ENCODE measurements at places on chromosomes 12 and 14. TPM values are rescaled to one million over a fixed set of nuclear protein-coding genes. Genes with fewer than 3 reads are reported as not detected.

DNA sequence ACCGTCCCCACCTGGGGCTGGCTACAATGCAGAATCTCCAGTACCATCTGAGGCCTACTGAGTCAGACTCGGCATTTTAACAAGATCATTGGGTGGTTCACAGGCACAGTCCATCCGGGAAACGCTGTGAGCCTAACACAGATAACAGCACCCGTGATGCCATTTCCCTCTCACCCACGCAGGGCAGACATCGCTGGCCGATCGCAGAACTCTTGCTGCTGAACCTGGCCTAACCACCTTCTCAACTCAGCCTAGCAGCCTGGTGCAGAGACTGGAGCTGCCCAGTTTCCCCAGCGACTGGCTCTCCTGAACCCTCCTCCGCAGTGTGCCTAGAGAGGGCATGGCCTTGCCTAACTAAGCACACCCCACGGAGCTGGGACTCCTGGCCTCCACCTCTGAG lies 83.3 kb downstream of the NCOR2 start:
- DNase-seq: no peak

GRCh38 chr12:69671597-69671996 lies 27.5 kb downstream of the BEST3 start:
- no peak for DNase-seq

The TAS2R13 gene
- 0.74 TPM for total RNA-seq

- no peak for DNase-seq
Observed at GRCh38 chr12:127590868-127591267, 676.1 kb upstream of the TMEM132C start.

GRCh38 chr14:93944348-93945069 lies 17.4 kb downstream of the FAM181A start:
- no peak for DNase-seq

The C1QL4 gene
- total RNA-seq: not detected

DNA sequence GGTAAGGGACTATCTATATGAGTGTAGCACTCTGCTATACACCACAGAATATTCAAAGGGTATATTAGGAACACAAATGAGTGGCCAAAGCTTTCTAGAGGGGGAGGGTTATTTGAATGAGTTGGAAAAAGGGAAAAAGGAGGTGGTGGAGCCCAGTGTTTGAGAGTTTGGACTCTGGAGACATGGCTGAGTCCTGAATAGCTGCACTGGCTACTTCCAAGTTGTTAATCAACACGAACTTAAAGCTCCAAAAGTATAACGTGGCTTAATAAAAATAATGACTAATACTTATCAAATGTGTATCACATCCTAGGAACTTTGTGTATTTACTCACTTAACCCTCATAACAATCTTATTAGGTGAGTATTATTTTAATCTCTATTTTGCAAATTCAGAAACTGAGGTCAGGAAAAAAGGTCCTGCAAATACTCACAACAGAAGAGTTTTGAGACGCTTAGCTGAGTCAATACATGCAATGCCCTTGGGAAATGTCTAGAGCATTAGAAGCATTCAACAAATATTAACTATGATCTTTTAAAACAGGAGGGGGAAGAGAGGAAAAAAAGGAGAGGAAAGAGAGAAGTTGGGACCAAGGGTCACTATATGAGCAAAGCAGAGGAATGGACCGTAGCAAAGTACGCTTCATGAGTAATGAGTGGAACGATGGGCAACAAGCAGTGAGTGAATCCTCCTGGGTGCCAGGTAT lies 189.5 kb upstream of the HMGA2 start:
- no peak for DNase-seq

- DNase-seq: no peak
Observed at GRCh38 chr12:1469070-1469469, 125.3 kb downstream of the FBXL14 start.

GRCh38 chr12:101675555-101675954 lies 21.9 kb upstream of the CHPT1 start:
- no peak for DNase-seq

DNA sequence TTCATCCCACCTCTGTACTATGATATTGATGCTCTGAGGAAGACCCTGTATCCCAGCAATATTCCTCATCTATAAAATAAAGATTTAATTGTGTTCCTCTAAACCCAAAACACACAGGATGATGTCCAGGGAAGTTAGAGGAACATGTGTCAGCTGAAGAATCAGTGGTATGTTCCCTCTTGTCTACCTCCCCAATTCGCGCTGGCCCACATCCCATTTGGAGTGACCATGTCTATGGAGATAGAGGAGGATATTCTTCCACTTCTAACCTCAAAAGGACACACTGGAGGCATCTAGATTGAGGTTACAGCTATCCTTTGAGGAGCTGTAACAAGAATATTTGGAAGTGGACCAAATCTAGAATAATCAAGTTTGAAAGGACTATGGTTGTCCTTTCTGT lies 1.3 kb upstream of the APOLD1 start:
- no peak for DNase-seq

DNA sequence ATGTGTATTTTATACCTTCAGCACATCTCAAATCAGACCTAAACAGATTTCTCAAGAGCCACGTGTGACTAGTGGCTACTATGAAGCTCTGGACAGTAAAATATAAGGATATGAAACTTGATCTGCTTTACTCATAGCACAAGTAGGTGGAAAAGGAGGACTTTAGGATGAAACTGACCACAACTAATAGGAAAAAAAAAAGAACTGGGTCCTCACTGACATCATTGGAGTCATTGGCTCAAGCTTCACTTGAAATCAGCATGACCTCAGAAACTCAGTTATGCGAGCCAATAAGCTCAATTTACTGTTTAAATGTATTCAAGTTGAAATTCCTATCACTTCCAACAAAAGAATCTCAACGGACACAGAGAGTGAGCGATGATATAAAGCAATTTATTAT lies 34.1 kb upstream of the CIT start:
- DNase-seq: no peak

GRCh38 chr14:52131640-52132320 lies 62.9 kb upstream of the NID2 start:
- no peak for DNase-seq

The KCNC2 gene
- not detected for total RNA-seq

The GDF3 gene
- total RNA-seq: not detected

The TAS2R10 gene
- total RNA-seq: not detected

DNA sequence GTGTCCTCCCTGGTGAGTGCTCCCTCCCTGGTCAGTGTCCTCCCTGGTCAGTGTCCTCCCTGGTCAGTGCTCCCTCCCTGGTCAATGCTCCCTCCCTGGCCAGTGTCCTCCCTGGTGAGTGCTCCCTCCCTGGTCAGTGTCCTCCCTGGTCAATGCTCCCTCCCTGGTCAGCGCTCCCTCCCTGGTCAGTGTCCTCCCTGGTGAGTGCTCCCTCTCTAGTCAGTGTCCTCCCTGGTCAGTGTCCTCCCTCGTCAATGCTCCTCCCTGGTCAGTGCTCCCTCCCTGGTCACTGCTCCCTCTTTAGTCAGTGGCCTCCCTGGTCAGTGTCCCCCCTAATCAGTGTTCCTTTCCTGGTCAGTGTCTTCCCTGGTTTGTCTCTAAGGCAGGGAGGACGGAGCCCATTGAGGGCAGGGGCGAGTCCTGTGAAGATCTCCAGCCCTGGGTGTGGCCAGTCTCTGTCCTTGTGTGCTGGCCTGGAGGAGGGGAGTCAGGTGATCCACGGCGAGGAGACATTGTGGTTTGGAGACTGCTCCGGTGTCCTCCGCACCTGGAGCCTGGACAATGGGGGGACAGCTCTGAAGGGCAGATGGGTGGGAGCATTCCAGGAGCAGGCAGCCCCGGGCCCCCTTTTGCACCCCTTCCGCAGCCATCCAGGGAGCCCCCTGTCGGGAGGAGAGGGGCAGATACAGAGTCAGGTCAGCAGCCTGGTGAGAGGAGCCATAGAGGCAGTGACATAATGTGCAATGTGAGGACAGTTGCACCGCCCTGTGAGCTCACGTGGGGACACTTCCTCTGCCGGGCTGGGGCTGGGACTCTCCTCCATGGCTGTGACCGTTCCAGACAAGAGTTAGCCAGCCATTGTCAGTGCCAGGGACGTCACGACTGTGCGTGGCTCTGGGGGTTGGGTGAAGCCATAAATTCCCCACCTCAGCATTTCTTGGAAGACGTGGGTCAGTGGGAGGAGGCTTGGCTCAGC lies 93.4 kb downstream of the ADGRD1 start:
- DNase-seq: no peak

DNA sequence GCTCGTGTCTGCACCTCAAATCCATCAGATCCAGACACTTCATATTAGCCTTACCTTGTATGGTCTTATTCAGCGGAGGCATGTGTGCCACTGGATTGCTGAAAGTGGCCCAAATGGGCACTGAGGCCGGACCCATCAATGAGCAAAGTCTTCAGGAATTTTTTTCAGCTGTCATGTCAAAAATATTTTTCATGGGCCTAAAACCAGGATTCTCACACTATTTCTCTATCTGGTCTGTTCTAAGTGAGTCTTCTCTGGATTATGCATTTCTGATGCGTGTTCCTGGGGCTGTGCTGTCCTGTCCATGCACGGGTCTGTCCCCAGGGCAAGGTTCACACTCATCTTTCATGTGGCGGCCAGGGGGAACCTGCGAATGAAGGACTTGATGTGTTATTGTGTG lies 94.6 kb downstream of the KCNA5 start:
- no peak for DNase-seq

- DNase-seq: no peak
Observed at GRCh38 chr12:120955232-120955631, 23.1 kb upstream of the HNF1A start.

The SPTB gene
- 0.05 TPM for total RNA-seq

DNA sequence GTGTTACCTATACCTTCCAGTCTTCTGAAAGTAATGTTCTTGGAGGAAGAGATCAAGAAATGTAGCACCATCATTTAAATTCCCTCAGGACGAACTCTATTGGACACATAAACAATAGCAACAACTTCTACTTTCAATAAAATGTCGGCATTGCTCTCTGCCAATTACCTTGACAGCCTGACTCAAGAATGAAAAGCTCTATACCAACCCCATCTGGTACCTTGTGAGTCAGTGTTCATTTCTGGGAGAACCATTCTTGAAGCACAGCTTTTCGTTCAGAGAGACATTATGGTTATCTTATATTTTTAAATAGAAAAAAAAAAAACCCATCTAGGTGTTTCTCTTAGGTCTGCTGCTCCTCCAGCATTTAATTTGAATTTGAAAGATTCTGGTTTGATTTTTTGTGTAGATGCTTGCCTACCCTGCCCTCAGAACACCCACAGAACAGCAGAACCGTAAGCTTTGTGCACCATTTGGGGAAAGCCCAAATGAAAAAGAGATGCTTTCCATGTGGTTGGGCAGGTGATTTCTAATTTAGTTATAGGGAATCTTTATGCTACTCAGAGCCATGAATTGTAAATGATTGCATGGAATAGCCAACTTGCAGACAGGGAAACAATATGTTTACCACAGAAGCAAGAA lies 156.0 kb downstream of the SAMD4A start:
- no peak for DNase-seq

DNA sequence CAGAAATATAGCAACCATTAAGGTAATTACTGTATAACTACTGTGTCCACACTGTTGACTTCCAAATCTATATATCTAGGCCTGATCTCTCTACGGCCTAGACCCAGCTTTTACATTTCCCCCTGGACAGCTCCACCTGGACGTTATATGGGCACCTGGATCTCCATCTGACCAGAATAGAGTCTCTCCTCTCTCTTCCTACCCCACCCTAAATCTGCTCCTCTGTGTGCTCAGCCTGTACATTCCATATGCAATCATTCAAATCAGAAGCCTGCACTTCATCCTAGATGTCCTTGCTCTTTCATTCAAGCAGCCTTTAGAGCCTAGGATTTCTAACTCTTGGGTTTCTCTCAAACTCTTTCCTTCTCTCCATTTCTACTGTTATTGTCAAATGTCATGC lies 255.0 kb downstream of the PAX9 start:
- DNase-seq: no peak

The ESPL1 gene
- 75.3 TPM for total RNA-seq

DNA sequence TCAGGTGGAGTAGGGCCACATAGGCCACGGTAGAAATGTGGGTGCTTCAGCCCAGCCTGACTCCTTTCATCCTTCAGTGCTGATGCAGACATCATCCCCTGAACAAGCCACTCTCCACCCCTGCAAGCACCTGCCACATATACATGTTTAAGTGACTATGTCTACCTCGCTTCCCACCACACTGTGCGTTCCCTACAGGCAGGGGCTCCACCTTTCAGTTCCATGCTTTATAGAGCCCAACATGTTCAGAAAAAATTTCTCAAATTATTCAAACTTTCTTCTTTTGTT lies 11.6 kb downstream of the SLC7A7 start:
- DNase-seq: no peak

GRCh38 chr14:105474483-105475268 lies at the start of gene CRIP2:
Gene CRIP2, plus strand, starts transcription at chr14:105474821. Its CDS starts 42 bp downstream, at chr14:105474863.
- DNase-seq: no peak

The PZP gene
- not detected for total RNA-seq

DNA sequence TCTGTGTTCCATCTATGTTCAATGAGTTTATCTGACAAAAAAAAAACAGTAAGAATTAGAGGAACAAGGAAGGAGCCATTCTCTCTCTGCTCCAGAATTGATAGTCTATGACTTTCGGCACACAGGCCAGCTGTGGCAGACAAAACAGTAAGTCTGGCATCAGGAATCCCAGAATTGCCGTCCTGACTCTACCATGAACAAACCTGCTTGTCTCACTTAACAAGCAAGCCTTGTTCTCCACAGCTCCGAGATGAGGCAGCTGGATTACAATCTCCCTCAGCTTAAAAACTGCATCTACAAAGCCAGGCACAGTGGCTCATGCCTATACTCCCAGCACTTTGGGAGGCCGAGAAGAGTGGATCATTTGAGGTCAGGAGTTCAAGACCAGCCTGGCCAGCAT lies 153.6 kb upstream of the TMCC3 start:
- DNase-seq: no peak

GRCh38 chr12:98358144-98358543 lies 157.2 kb upstream of the TMPO start:
- no peak for DNase-seq

DNA sequence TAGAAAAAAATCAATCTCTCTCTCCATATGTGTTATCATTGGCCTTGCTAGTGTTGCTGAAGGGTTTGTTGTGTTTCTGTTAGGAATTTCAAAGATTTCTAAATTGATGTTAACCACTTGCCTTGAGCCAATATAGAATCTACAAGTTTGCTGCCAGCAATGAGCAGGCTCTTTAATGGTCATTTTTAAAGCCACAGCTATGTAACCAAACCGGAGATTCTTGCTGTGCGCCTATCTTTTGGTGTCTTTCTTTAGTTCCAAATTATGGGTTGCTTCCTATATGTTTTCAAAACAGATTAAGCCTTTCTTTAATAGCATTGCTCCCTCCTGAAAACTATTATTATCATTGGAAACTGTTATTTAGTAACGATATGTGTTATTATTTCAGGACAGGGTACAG lies 545.7 kb downstream of the DIO2 start:
- DNase-seq: no peak

The ACOT2 gene
- total RNA-seq: 10.1 TPM

GRCh38 chr12:22416801-22417200 lies 82.3 kb upstream of the ST8SIA1 start:
- DNase-seq: no peak

GRCh38 chr12:128178565-128178964 lies 88.4 kb upstream of the TMEM132C start:
- no peak for DNase-seq
